ENCODE measurements at places on chromosomes 1 and 21.

- no peak for DNase-seq
These were observed 31.0 kb downstream of the ILDR2 start for GRCh38 chr1:166944186-166944967.

- DNase-seq: no peak
These were observed 424.0 kb downstream of the MATN1 start for GRCh38 chr1:30299393-30299792.

- no peak for DNase-seq
These were observed 454.8 kb downstream of the KIF26B start for GRCh38 chr1:245609354-245610150.

DNA sequence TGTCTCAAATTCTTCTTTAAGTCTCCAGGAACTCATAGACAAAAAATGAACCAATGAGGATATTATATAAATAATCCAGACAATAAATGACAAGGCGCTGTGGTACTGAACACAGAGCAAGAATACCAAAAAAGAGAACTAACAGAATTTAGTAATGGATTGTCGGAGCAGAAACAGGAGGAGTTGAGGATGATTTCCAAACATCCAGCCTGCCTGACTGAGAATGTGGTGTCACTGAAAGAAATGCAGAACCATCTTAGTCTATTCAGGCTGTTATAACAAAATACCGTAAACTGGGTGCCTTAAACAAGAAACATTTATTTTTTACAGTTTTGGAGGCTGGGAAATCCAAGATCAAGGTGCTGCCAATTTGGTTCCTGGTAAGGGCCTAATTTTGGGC lies 79.7 kb downstream of the RGS2 start:
- DNase-seq: no peak

DNA sequence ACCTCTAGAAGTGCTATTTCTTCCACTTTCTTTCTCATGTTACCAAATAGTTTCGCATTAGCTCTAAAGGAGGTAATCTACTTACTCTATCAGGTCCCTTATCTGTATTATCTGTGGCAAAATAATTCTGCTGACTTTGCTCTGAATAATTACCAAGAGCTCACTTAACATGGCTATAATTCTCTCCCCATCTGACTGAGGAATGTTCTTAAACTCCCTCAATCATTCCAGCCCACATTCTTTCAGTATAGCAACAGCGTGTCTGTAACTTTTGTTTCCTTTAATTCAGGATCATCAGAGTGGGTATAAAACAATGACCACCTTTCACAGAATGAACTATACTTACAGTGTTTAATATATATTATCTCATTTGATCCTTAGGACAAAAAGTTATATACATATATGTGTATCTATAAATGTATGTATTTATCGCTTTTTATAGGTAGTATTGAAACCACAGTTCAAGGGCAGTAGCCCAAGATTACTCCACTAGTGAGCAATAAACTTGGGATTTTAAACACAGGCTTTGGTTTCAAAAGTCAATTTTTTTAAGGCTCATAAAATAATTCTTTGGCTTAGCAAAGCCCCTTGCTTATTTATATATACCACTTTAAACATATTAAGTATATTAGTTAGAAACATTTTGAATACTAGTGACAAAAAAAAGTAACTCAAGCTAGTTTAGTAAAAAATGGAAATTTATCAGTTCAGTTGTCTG lies 36.1 kb upstream of the ST6GALNAC3 start:
- DNase-seq: no peak

DNA sequence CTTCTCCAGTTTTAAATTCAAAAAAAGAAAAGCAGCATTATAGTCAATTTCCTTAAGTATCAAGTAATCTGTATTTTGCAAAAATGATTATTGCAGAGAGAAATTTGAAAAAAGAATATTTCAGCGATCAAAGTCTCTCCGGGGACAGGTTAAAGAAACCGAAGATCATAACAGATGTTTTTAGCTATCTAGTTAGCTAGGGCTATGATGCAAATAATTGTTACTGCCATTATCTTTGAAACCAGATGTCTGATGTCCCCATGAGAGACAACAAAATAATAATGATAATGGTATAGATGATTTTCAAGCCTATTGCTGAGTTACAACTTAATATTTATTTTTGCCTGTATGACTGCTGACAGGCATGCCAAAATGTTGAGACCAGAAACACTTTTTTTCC lies 1326.0 kb downstream of the PLA2G4A start:
- DNase-seq: no peak

GRCh38 chr1:160567858-160568682 lies 11.2 kb downstream of the CD84 start:
- peak; percentile 66 for DNase-seq

DNA sequence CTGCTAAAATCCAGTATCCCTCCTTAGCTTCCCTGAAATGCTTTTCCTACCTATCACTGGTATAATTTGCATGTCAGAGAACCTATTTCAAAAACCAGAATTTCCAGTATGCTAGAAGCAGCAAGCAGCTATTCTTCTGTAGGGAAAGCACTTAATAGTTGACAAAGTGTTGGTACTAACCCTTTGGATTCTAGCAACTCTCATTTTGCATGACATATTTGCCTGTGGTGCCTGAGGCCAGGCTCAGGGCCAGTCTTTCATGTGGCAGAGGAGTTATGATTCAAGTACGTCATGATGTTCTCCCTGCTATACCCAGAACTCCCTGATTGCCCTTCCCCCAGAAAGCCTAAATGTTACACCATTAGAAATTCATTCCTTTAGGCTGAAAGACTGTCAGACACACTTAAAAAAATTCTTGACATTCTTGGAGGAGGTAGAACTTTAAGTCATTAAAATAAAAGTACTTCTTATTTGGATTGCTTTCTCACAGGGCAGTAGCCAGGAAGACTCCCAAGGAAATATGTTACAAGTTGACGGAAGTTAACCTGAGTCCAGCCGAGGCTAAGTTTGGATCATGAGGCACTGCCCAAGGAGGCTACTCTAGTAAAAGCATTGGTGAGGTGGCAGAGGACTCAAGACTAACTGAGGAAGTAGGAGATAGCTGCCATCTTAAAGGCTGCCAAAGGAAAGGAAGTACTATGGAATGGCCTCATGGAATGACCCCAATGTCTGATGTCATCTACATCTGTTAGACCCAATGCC lies 298.4 kb upstream of the SPAG17 start:
- no peak for DNase-seq

Data from activated naive CD4-positive, alpha-beta T cell treated with anti-CD3 and anti-CD28 coated beads, Interleukin-2, amount 50 U/mL, for 16 hours (primary cell).